ENCODE measurements at places on chromosomes 4 and X.

DNA sequence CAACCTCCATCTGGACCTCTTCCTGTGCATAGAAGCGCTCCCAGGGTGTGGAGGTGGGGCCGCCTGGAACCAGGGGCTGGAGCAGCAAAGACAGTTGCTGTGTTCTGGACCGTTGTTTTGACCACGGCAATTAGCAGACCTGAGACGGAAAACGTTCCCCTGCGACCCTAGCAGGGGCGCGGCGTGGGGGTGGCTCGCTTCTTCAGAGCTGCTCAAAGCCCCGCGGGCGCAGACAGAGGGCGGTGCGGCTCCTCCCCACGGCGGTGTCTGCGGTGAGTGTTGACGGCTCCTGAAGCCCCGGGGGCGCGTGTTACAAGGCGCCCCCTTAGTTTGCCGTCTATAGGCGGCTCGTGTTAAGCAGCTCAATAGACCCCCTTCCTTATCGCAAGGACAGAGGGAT is 79.2 kb downstream of the TRIML1 start:
- H3K36me3 ChIP-seq: no peaks in the 10 kb centered on the region
- no peaks in the 10 kb centered on the region for H3K27me3 ChIP-seq
- H3K4me3 ChIP-seq: no peak overlapping the region

DNA sequence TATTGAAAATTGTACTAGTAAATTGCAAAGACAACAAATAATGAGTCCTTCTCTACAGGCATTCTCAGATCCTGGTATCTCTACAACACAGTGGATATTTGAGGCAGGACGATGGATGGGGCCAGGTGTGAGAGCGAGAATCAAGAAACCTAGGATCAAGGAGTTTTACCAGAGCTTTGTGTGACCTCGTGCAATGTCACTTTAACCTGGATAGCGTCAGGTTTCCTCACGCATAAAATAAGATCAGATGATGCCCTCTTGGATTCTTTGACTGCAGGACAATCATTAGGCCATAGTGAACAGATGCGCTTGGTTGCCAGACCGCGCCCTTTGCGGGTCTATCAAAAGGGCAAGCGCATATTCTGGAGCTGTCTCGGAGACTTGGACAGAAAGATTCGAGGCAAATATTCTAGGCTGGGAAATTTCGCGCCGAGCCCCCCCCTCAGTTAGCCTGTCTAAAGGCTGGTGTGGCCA is 66.6 kb downstream of the FBXO8 start:
- H3K27ac ChIP-seq: no peak overlapping the region
- H3K4me1 ChIP-seq: no peaks in the 10 kb centered on the region
- no peaks in the 10 kb centered on the region for H3K27me3 ChIP-seq
- no peak for DNase-seq
- no peak overlapping the region for H3K4me3 ChIP-seq

GRCh38 chr4:150164956-150165629 is 86.8 kb downstream of the DCLK2 start:
- H3K36me3 ChIP-seq: no peaks in the 10 kb centered on the region
- no peak for DNase-seq
- no peak overlapping the region for H3K27ac ChIP-seq
- no peaks in the 10 kb centered on the region for H3K27me3 ChIP-seq
- H3K4me3 ChIP-seq: no peak overlapping the region

GRCh38 chr4:29051381-29051965 is 1668.7 kb upstream of the PCDH7 start:
- H3K27ac ChIP-seq: no peak overlapping the region
- H3K27me3 ChIP-seq: no peaks in the 10 kb centered on the region
- no peak for DNase-seq
- no peaks in the 10 kb centered on the region for H3K4me1 ChIP-seq
- H3K4me3 ChIP-seq: no peak overlapping the region
- no peaks in the 10 kb centered on the region for H3K36me3 ChIP-seq

- H3K4me3 ChIP-seq: no peak overlapping the region
- H3K27ac ChIP-seq: no peak overlapping the region
- H3K36me3 ChIP-seq: no peaks in the 10 kb centered on the region
- no peak for DNase-seq
- H3K27me3 ChIP-seq: no peaks in the 10 kb centered on the region
These were observed 186.0 kb downstream of the MGST2 start for GRCh38 chr4:139851639-139852038.

GRCh38 chr4:1315836-1316536 is 26.3 kb downstream of the MAEA start:
- H3K27ac ChIP-seq: no peak overlapping the region
- no peak overlapping the region for H3K4me3 ChIP-seq
- H3K36me3 ChIP-seq: peaks cover 3% of the 10 kb centered on the region
- H3K27me3 ChIP-seq: no peaks in the 10 kb centered on the region
- no peaks in the 10 kb centered on the region for H3K4me1 ChIP-seq

DNA sequence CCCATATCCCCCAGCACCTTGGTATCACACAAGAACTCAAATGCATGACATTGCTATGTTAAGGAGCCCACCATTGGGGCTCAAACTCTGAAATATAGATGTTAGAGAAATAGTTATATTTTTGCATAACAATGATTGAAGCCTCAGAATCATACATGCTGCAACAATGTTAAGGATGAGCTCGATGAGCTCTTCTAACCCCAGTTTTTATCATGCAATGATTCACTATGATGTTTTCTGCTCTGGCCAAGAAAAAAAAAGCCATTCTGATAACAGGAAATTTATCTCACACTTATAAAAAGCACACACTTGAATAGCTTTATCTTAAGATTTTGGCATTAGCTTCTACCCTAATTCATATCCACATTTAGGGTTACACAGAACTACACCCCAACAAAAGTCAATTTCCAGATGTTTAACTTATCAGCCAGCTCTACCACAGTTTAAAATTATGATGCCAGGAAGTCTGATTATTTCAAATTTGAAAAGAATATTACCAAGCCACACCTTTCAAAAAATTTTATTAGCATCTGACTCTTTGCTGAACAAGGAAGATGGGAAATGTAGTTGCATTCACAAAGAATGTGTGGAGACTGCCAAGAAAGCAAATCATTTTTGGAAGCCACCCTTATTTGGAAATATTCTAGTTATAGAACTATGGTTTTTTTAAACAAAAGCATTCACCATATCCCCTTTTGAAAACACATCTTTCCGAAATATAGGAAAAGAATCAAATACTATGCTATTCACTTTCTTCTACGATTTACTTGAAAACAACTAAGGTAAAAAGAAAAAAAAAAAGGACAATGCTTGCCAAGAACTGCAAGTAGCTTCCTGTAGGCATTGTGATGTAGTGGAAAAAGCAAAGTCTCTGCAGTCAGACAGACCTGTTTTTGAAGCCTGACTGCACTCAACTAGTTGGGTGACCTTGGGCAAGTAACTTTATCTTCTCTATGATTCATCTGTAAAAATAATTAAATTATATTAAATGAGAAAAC is 100.8 kb upstream of the PLS3 start:
- DNase-seq: no peak
- no peaks in the 10 kb centered on the region for H3K36me3 ChIP-seq
- H3K4me1 ChIP-seq: no peaks in the 10 kb centered on the region
- H3K27ac ChIP-seq: no peak overlapping the region
- no peak overlapping the region for H3K4me3 ChIP-seq

DNA sequence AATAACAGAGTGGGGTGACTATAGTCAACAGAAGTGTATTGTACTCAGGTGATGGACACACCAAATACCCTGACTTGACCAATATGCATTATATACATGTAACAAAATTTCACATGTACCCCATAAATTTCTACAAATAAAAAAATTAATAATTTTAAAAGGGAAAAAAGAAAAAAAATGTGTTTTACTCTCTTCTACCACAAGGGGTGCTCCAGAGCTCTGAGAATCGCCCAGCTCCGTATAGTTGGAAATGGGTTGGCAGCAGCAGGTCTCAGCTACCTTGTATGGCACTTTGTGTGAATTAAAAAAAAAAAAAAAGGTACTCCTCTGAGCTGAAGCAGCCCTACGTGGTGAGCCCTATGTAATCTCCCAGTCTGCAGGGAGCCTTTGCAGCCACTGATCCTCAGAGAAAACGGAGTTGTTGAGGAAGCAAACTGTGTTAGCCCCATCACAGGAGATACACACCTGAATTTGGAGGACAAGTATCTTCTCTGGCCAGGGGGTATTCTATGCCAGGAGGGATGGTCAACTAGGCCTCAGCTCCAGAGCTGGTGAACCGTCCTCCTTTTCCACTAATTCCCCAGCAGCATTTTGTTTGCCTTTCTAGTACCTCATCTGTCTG is 17.2 kb upstream of the POLA1 start:
- peaks cover 10% of the 10 kb centered on the region for H3K4me1 ChIP-seq
- H3K36me3 ChIP-seq: no peaks in the 10 kb centered on the region
- H3K27ac ChIP-seq: no peak overlapping the region

DNA sequence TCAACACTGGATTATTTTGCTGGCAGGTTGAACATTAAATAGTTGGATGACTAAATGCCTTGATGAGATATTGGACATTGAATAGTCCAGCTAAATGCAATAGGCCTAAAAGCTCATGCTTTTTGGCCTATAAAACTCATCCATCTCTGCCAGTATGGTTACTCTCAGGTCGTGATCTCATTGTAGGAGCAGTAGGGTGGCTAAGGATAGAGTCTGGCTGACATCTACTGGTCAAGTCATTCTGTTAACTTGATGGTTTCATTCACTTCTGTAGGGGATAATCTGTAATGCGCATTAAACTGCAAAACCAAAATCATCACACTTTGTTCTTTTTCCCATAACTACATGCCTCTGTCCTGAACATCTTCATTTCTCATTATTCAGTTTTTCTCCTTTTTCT is 227.0 kb downstream of the DKK2 start:
- H3K4me3 ChIP-seq: no peak overlapping the region
- H3K27me3 ChIP-seq: no peaks in the 10 kb centered on the region
- no peaks in the 10 kb centered on the region for H3K36me3 ChIP-seq
- peak; percentile 40 for DNase-seq
- H3K27ac ChIP-seq: no peak overlapping the region

Measured in Caco-2 (cell line).